ENCODE measurements at places on chromosomes 16 and 17.

- DNase-seq, result no peak
Observed at GRCh38 chr17:38885044-38885727, 15.3 kb downstream of the LASP1 start.

DNA sequence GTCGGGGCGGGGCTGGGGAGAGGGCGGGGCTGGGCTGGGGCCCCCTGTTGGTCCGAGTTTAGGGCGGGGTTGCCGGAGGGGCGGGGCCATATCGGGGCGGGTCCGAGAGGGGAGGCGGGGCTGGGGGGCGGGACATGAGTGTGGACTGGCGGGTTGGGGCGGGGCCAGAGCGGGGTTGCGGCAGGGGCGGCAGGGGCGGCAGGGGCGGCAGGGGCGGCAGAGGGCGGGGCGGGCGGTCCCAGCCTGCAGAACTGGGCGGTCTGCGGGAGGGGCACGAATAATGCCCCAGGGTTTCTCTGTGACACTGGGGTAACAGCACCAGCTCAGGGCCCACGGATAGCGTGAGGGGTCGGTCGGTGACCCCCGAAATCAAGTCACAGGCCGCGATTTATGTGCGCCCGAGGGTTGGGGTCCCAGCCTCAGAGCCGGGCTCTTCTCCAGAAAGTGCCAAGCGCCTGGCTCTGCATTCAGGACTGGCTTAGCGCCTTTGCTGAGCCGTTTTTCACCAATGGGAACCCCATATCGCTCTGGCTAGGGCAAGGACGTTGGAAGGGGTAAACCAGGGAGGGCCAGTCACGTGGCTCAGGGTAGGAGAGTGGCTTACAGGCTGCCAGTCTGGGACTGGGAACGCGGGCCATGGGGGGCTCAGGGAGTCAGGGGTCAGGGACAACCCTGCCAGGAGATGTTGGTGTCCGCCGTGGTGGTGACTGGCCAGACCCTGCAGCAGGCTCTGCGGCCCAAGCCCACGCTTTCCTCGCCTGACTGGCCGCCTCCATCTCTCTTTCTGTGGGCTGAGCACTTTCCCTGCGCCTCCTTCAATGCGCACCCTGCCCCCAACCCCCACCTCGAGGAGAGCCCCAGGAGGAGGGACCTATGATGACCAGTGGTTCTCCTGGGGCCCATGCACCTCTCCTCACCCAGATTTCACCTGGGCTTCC is 1.2 kb upstream of the METTL26 start:
- DNase-seq, result no peak

GRCh38 chr16:46974352-46974751 is 878 bp upstream of the DNAJA2 start:
- DNase-seq, result no peak

GRCh38 chr17:31663576-31663975 is 195.5 kb downstream of the COPRS start:
- no peak for DNase-seq

DNA sequence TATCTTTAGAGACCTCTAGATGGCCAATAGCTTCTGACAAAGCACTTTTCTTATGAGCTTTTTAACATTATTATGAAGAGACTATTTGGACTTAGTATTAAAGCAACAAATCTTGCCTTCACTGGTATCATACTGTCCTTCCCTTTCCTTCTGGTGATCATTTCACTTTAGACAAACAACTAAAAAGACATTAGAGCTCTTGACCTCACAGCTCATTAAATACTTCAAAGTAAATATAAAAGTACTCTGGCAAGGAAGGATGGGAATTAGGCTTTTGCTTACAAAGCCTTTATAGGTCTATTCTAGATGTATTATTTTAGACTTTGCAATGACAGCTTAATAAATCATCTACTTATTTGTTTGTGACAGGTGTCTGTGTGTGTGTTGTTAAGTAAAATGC is 11.1 kb downstream of the STXBP4 start:
- no peak for DNase-seq

DNA sequence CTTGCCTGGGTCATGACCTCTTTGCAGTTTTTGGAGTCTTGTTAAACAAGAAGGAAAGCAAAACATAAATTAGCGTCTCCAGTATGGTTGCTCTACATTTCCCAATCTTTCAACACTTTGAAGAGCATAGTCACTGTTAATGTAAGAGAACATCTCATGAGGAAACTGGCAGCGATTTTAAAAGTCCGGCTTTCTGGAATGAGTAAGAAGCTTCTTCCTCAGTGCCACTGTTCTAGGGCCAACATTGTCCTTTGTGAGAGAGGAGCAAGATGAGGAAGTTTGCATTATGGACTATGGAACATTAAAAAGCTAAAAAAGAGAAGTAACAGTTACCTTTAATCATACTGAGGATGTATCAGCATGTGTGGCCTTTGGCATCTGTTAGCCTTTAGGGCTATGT is 73.1 kb downstream of the WNT3 start:
- DNase-seq, result no peak

GRCh38 chr16:13866073-13866472 is 53.9 kb upstream of the ERCC4 start:
- no peak for DNase-seq

DNA sequence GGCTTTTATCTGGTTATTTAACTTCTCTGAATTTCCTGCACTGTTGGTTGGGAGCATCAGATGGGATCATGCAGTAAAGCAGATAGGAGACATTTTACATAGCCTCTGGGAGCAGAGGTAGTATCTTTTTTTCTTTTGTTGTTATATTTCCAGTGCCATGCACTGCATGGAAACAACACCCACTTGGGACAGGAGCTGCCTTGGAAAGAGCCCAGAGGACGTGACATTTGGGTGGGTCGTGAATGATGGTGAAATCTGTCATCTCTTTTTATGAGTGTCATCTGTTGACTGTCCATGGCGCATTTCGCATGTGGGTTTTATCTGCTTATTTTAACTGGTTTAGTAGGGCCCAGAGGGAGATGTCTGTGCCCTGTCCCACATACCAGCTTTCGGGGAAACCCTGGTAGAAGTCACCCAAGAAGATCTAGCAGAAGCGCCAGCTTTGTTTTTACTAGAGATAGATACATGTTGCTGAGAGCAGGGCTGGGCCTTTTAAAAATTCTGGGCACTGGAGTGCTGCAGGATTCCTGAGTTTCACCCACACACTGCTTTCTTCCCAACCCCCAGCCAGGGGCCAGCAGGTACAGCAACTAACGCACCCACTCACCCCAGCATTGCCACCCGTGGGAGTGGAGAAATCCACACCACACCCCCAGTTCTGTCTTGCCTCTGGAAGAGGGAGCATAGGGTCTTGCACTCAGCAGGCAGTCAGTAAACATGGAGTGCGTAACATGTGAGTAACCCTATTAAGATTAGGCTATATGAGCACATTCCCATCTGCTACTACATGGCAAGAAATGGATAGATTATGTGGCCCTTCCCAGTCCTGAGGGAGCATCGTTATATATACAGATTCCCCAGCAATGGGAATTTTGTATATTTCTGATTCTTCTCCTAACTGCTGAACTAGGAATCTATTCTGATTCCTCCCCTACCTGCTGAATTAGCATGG is 8.4 kb upstream of the TERF2 start:
- DNase-seq, result no peak

DNA sequence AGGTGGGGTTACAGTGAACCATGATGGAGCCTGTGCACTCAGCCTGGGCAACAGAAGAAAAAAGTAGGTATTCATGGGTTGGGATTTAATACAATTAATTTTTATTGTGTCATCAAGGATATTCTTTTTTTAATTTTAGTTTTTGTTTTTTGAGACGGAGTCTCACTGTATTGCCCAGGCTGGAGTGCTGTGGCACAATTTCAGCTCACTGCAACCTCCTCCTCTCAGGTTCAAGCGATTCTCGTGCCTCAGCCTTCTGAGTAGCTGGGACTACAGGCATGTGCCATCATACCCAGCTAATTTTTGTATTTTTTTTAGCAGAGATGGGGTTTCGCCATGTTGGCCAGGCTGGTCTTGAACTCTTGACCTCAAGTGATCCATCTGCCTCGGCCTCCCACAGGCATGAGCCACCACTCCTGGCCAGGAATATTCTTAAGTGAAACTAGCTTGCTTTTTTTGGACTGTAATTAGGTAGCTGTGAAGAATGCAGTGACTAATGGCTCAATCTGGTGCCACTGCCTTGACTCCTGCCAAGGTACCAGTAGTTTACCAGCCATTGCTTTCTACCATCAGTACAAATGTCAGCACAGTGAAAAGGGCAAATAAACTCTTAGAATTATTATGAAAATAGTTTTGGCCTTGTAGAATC is 4.8 kb downstream of the PPM1D start:
- no peak for DNase-seq

GRCh38 chr16:86220561-86220960 is 289.8 kb upstream of the FOXF1 start:
- DNase-seq, result no peak

DNA sequence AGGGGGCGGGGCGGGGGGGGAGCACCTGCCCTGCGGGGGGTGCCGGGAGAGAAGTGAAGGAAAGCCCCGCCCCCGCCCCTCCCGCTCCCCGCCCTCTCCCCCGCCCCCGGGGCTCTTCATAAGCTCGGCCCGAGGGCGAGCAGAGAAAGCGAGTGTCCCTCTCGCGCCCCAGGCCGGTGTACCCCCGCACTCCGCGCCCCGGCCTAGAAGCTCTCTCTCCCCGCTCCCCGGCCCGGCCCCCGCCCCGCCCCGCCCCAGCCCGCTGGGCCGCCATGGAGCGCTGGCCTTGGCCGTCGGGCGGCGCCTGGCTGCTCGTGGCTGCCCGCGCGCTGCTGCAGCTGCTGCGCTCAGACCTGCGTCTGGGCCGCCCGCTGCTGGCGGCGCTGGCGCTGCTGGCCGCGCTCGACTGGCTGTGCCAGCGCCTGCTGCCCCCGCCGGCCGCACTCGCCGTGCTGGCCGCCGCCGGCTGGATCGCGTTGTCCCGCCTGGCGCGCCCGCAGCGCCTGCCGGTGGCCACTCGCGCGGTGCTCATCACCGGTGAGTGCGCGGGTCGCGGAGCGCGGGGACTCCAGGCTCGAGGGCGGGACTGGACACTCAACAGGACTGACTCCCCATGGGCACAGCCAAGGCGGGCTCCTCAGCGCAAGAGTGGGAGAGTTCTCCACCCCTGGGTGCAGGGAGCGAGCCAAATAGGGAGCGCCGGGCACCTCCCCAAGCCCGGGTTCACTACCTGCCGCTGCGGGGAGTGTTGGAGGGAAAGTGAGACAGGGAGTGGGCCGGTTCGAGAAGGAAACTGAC is at the start of gene HSD11B2:
HSD11B2 (plus strand) TSS at position 145 of the 798 bp plus-strand sequence; CDS start at position 273, 128 bp downstream.
- DNase-seq, result no peak

- no peak for DNase-seq
Observed at GRCh38 chr16:72172105-72173034, at the start of gene PMFBP1. Gene PMFBP1 (minus strand): TSS chr16:72172155. CDS start chr16:72171208, 947 bp downstream.

- DNase-seq, result no peak
Observed at GRCh38 chr16:50960517-50961202, 190.4 kb downstream of the SALL1 start.

DNA sequence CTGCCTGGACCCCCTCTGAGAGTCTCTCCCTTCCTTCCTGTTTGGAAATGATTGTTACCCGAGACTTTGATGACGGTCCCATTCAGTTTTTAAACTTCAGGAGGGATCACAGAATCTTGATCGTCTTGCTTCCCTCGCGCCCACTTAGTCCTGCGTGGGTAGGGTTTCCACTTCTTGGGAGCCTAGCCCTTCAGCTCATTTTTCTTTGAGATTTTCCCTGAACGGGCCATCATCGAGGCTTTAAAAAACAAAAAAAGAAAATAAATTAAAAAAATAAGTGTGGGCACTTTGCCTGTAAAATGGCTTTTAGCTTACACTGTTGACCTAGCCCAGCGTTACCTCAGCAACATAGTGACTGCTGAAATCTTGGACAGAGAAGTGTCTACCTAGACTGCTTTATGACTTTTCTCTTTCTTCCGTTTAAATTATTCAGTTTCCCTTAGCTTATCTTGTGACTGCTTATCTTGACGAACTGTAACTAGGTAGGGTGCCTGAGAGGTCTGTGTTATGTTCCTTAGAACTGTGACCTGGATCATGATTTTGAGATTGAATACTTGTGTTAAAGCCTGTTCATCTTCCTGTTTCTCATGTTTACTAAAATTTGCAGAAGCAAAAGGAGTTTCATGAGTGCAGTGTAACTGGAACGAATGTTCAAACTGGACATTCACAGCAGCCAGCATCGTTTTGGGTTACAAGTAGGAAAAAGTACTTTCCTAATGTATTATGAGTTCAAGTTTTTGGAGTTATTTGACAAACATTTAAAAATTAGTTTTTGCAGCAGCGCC is 874 bp downstream of the WWP2 start:
- DNase-seq, result no peak

- DNase-seq, result no peak
Observed at GRCh38 chr17:50908860-50909764, 43.0 kb upstream of the TOB1 start.

GRCh38 chr17:82301300-82301915 is 16.0 kb downstream of the CD7 start:
- DNase-seq, result no peak

DNA sequence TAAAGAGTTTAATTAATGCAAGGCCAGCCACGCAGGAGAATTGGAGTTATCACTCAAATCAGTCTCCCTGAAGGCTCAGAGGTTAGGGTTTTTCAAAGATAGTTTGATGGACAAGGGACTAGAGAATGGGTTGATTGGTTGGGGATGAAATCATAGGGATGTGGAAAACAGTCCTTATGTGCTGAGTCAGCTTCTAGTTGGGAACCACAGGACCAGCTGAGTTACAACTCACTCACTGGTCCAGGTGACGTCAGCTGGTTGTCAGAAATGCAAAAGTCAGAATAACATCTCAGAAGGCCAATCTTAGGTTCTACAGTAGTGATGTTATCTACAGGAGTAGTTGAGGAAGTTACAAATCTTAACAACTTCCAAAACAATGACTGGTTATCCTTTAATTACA is 47.6 kb downstream of the CPD start:
- DNase-seq, result no peak

DNA sequence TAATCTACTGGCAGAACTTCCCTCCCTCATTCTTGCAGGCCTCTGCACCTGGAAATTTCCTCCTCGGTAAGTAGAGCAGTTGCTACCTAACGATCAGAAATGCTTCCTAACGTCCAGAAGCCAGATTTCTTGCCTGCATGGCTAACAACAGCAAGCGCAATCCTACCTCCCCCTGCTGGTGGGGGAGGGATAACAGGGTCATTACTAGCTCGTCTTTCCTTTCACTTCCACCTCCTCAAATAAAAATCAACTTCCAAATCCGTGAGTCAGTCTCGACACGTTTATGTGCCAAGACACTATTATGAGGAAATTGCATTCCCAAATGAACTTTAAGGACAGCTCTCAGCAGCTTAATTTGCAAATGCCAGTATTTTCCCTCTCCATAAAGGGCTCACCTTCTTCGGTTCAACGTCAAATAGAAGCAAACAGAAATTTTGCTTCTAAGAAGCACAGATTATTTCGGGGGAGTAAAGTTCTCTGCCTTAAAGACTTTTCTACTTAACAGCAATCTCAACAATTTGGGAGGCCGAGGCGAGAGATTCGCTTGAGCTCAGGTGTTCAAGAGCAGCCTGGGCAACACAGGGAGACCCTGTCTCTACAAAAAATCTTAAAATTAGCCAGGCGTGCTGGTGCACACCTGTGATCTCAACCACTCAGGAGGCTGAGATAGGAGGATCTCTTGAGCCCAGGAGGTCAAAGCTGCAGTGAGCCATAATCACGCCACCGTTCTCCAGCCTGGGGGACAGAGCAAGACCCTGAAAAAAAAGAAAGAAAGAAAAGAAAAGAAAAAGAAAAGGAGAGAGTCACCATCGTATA is 188.6 kb upstream of the PSMD7 start:
- DNase-seq, result no peak
